ENCODE measurements at places on chromosomes 5 and 9.
A peak's percentile ranks its signal among the peaks of the same experiment; 100 is the strongest.

- DNase-seq = no peak
Observed at GRCh38 chr5:145101246-145101645, 733.9 kb downstream of the PRELID2 start.

DNA sequence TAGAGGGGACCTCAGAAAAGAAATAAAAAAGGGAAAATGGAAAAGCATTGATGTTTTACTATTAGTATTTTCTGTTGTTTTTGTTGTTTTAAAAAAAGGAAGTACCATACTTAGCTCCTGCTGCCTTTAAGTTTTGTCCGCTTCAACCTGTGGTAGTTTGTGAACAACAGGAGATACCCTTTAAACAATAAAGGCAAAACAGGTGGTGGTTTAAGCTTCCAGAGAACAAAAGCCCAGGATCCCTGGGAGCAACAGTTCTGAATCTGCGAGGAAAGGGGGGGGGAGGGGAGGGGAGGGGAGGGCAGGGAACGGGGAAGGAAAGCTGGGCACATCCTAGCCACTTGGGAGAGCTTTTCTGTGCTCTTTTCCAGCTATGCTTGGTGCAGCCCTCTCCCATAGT lies 2.1 kb upstream of the PSIP1 start:
- DNase-seq = no peak

- DNase-seq = no peak
Observed at GRCh38 chr5:82347201-82347865, 69.2 kb upstream of the RPS23 start.

GRCh38 chr9:79237861-79238260 lies 333.9 kb upstream of the TLE4 start:
- no peak for DNase-seq

DNA sequence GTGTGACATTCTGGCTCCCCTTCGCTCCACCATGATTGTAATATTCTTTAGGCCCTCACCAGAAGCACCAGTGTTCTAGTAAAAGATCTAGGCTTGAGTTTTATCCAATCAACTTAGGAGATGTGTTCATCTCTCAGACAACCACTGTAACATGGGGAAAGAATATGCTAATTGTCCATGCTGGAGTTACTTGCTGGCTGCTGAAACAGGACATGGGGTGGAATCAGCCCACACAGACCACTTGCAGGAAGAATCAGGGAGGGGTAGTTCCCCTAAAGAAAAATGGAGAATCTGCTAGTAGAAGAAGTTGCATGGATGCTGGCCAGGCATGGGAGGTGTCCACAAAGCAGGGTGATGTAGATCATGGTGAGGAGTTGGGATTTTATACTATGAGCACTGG lies 86.2 kb downstream of the FEM1C start:
- DNase-seq = no peak

- DNase-seq = peak; percentile 37
Observed at GRCh38 chr5:140344683-140345423, 1.6 kb downstream of the HBEGF start.

Data from lung microvascular endothelial cell (primary cell).